Ovary (tissue), 10 donors: ENCODE measurements at places on chromosomes 2 and 18. TPM values are rescaled to one million over a fixed set of nuclear protein-coding genes. Genes with fewer than 3 reads are reported as not detected.

DNA sequence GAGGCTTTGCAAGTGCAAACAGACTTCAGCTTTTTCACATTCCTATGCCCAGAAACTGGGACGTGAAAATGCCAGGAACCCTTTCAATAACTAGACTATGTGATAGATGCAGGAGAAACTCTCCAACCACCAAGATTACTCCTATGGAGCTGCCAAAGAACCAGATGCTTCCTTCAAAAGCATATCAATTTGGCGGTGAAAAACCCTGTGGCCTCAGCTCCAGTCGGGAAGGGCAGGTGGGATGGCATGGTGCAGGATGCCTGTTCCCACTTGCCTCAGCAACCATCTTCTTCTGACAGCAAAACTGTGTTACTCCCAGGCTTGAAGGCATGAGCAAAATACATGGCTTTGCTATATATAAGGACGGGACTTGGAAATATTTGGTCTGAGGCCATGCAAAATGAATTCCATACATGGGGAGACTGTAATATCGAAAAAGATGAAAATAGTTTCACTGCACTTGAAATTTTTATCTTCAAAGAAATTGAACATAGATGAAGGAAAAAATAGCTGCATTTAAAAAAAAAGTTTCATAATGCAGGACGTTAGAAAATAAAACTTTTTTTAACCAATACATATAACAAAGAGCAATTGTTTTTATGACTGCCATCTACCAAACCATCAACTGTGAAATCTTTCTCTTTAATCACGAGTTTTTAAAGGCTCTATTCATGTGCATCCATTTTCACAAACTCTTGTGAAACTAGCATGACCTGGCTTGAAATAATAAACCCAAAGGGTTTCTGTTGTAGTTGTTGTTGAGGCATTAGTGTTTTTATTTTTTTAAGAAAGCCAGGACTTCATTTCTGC lies 99.1 kb downstream of the AFF3 start:
- H3K36me3 ChIP-seq: no peaks in the 10 kb centered on the region
- no peaks in the 10 kb centered on the region for H3K27me3 ChIP-seq
- no peak overlapping the region for H3K4me3 ChIP-seq

GRCh38 chr2:168180914-168181313 lies 66.5 kb downstream of the STK39 start:
- no peaks in the 10 kb centered on the region for H3K27me3 ChIP-seq
- H3K36me3 ChIP-seq: no peaks in the 10 kb centered on the region
- DNase-seq: no peak

- DNase-seq: no peak
- peaks cover 5% of the 10 kb centered on the region for H3K4me1 ChIP-seq
- H3K27ac ChIP-seq: no peak overlapping the region
- no peak overlapping the region for H3K4me3 ChIP-seq
- H3K27me3 ChIP-seq: no peaks in the 10 kb centered on the region
- H3K36me3 ChIP-seq: no peaks in the 10 kb centered on the region
Observed at GRCh38 chr2:62296832-62297623, 101.1 kb downstream of the B3GNT2 start.

GRCh38 chr2:12514168-12514567 lies 202.6 kb upstream of the TRIB2 start:
- H3K27me3 ChIP-seq: no peaks in the 10 kb centered on the region
- no peaks in the 10 kb centered on the region for H3K4me1 ChIP-seq
- H3K36me3 ChIP-seq: no peaks in the 10 kb centered on the region
- no peak overlapping the region for H3K4me3 ChIP-seq
- DNase-seq: no peak
- H3K27ac ChIP-seq: no peak overlapping the region

DNA sequence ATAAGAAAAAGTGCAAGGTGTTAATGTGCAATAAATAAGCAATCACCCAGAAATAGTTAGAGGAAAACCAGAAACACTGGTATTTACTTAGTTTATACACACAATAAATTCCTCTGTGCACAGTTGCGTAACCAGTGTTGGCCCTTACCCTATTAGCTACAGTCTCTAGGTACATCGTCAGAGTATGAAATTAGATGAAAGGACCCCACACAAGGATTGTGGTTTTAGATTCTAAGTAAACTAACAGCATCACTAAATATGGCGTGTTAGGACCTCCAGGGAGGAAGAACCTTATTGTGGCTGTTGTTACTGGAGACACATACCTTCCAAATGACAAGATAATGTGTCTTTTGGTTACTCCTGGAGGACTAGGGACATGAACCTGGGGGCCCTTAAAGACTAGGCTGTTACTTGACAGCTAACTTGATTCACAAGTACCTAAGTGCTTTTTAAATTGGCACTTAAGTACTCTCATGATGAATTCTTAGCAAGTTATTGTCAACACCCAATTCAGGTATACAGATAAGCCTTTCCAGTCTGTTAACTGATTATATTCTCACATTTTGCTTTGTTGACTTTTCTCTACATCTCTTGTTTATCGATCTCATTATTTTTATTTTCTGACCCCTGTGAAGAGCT lies 115.3 kb downstream of the FEZ2 start:
- no peak overlapping the region for H3K27ac ChIP-seq
- no peak for DNase-seq
- H3K4me1 ChIP-seq: peaks cover 10% of the 10 kb centered on the region
- no peaks in the 10 kb centered on the region for H3K36me3 ChIP-seq

DNA sequence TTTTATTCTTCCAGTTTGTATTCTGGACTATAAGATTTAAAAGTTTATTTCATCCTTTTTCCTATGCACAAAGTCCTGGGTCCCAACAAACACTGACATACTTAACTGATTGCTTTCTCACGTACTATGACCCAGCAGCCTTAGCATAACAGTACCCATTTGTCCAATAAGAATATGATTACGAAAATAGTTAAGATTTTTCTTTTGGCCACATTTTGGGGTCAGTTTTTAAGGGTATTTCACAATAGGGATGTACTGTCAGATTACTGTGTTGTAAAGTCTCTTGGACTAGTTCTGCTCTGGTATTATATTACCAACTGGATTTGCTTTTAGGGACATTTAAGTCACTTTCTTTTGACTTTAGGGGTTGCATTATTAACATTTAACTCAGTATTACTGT lies 46.1 kb downstream of the TTC39C start:
- H3K4me1 ChIP-seq: no peaks in the 10 kb centered on the region
- no peaks in the 10 kb centered on the region for H3K36me3 ChIP-seq
- DNase-seq: no peak
- H3K27ac ChIP-seq: no peak overlapping the region

DNA sequence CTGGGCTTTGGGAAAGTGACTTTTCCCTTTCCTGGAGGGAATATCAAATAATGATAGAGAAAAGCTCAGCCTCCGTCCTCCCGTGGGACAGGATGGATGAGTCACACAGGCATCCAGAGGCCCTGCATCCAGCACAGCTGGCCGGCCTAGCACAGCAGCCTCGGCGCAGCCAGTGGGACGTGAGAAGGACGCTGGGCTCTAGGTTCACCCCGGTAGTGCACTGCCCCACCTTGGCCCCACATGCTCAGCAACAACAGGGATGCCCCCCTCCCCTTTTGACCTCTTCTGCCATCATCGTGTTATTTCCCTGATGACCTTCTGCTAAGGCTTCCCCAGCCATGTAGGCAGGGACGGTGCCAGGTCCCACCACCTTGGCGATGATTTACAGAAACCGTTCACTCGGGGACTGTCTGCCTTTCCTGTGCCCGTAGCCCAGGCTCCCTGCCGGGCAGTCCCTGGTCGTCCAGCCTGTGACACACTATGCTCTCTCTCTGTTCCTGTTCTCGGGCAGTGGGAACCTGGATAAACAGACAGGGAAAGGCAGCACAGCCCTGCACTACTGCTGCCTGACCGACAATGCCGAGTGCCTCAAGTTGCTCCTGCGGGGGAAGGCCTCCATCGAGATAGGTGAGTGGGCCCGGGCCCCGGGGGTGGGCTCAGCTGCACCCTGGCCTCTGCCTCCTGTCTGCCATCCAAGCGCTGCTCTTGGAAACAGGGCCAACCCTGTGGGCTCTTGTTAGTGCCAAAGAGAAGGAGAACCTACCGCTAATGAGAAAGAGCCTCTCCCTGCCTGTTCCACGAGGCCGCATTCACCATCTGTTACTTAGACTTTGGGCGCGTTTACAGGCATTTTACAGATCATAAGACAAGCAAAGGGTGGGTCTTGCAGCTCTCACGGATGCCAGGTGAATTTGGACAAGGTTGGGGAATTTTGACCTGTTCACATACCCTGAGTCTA lies 44.6 kb downstream of the ITGB1BP1 start:
- no peak overlapping the region for H3K27ac ChIP-seq
- no peaks in the 10 kb centered on the region for H3K4me1 ChIP-seq
- DNase-seq: no peak
- H3K27me3 ChIP-seq: no peaks in the 10 kb centered on the region

DNA sequence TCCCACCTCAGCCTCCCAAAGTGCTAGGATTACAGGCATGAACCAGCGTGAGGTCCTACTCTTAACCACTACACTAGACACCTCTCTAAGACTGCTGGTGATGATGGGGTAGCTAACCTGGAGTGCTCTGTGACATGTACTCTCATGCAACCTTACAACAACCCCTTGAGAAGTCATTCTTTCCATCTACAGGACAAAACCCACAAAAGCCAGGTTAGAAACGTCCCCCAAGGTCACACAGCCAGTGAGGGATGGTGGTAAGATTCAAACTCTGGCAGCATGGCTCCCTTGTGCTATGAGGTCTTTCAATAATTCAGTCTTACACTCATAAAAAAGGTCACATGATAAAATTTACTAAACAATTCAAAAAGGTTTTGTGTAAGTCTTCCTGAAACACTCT lies 94.8 kb upstream of the SERTAD2 start:
- H3K27me3 ChIP-seq: no peaks in the 10 kb centered on the region
- no peaks in the 10 kb centered on the region for H3K36me3 ChIP-seq
- peak overlapping the region; percentile 96 for H3K27ac ChIP-seq
- no peak for DNase-seq
- no peak overlapping the region for H3K4me3 ChIP-seq

- no peaks in the 10 kb centered on the region for H3K4me1 ChIP-seq
- H3K27ac ChIP-seq: no peak overlapping the region
- H3K36me3 ChIP-seq: no peaks in the 10 kb centered on the region
- no peak for DNase-seq
- H3K4me3 ChIP-seq: no peak overlapping the region
Observed at GRCh38 chr2:88845772-88846661, 154.5 kb downstream of the RPIA start.

DNA sequence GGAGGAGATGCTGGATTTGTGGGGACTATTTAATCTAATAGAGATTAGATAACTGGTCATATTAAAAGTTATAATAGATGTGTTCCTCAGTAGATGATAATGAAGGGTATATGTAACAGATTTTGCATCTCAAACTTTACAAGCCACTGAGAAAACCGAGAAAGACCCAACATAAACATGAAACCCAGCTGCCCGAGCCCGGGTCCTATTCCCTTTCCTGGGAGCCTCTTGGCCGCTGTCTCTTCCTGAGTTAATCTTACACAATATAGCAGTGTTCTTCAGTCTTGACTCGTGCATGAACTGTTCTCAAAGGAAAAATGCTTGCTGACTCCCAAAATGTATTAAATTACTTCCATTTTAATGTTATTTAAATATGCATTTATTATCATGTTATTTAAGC lies 94.5 kb downstream of the COPS8 start:
- no peak overlapping the region for H3K27ac ChIP-seq
- no peaks in the 10 kb centered on the region for H3K27me3 ChIP-seq
- peaks cover 2% of the 10 kb centered on the region for H3K4me1 ChIP-seq
- no peak for DNase-seq

DNA sequence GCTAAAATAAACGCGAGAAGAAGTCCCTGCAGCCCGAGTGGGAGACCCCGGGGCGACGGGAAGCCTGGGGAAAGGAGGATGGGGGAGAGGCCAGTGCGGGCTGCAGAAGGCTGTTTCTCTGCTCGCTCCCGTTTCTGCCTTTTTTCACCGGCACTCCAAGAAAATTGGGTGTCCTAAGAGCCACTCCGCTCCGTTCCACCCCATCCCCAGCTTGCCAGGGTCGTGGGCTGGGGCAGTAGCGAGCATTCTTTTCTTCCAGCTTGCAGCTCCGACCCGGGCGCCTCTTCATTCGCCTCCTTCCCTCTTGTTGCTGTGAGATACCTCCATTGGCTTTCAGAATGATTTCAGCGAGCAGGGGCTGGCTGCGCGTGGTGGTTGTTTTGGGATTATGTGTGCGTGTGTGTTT lies 1.1 kb downstream of the HOXD3 start:
- no peaks in the 10 kb centered on the region for H3K4me1 ChIP-seq
- H3K4me3 ChIP-seq: peak overlapping the region; percentile 42
- H3K36me3 ChIP-seq: no peaks in the 10 kb centered on the region
- no peak for DNase-seq
- H3K27ac ChIP-seq: no peak overlapping the region

DNA sequence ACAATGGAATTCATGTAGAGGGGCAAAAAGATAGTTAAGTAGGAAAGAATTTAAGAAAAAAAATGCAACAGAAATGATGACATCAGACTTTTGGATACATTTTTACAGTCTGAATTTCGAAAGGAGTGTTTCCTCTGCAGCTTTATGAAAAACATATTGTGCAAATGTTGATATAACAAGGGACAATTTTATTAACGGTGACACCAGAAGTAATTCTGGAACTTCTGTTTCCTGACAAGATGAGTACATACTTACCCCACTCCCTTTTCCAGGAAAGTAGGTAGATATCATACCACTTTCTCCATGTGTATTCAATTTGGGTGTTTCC lies 369.6 kb downstream of the FBXO15 start:
- DNase-seq: no peak
- no peak overlapping the region for H3K27ac ChIP-seq
- H3K27me3 ChIP-seq: no peaks in the 10 kb centered on the region
- no peaks in the 10 kb centered on the region for H3K36me3 ChIP-seq
- H3K4me3 ChIP-seq: no peak overlapping the region

- H3K27me3 ChIP-seq: no peaks in the 10 kb centered on the region
- no peak overlapping the region for H3K27ac ChIP-seq
- no peaks in the 10 kb centered on the region for H3K4me1 ChIP-seq
- H3K36me3 ChIP-seq: no peaks in the 10 kb centered on the region
- DNase-seq: no peak
- H3K4me3 ChIP-seq: no peak overlapping the region
Observed at GRCh38 chr2:129717560-129718130, 261.8 kb upstream of the RAB6C start.

GRCh38 chr2:42566025-42566424 lies 2.4 kb upstream of the MTA3 start:
- no peaks in the 10 kb centered on the region for H3K36me3 ChIP-seq
- no peaks in the 10 kb centered on the region for H3K27me3 ChIP-seq
- DNase-seq: no peak

- DNase-seq: no peak
- H3K4me3 ChIP-seq: no peak overlapping the region
- peaks cover 3% of the 10 kb centered on the region for H3K4me1 ChIP-seq
- no peaks in the 10 kb centered on the region for H3K36me3 ChIP-seq
Observed at GRCh38 chr2:207892716-207893402, 123.2 kb upstream of the FZD5 start.

GRCh38 chr2:241111440-241111805 lies 9.3 kb upstream of the MTERF4 start:
- H3K4me3 ChIP-seq: no peak overlapping the region
- H3K27me3 ChIP-seq: no peaks in the 10 kb centered on the region
- H3K27ac ChIP-seq: no peak overlapping the region
- no peaks in the 10 kb centered on the region for H3K4me1 ChIP-seq
- no peaks in the 10 kb centered on the region for H3K36me3 ChIP-seq
- no peak for DNase-seq

DSEL gene
- total RNA-seq: 6.9 TPM

SCYGR4 gene
- not detected for total RNA-seq

POTEI gene
- 0.60 TPM for total RNA-seq

VAMP5 gene
- 42.9 TPM for total RNA-seq

CFAP210 gene
- total RNA-seq: 2.8 TPM

MOGAT1 gene
- not detected for total RNA-seq

ME2 gene
- 39.3 TPM for total RNA-seq

SUPT7L gene
- 29.2 TPM for total RNA-seq
